ENCODE measurements at places on chromosomes 2 and 18.

DNA sequence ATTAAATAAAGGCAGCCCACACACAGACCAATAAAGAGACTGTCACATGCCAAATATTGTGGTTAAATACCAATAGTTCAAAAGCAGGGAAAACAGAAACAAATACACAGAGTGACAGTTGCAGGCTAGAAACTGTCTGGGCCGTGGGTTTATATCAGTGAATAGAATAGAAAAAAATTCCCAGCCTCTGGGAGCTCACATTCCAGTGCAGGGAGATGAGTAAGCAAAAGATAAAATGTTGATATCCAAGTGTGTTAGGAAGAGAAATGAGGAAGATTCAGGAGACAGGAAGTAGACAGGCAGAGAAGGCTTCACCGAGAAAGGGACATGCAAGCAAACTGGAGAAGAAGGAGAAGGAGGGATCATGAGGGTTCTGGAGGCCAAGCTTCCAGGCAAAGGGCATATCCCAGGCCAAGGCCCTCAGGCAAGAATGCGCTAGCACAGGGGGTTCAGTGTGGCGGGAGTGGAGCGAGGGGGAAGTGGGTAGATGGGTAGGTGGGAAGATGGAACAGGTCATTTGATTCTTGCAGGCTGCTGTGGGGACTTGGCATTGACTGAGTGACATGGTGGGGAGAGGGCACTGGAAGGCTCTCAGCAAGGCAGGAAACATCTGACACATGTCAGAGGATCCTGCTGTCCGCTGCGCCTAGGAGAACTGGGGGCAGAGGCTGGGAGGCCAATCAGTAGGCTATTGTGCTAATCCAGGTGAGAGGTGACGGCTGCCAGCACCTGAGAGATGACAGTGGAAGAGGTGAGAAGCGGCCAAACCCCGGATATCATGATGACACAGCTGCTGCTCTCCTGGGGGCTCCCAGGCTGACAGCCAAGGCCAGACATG is 89.2 kb downstream of the ZBTB7C start:
- DNase-seq = no peak

DNA sequence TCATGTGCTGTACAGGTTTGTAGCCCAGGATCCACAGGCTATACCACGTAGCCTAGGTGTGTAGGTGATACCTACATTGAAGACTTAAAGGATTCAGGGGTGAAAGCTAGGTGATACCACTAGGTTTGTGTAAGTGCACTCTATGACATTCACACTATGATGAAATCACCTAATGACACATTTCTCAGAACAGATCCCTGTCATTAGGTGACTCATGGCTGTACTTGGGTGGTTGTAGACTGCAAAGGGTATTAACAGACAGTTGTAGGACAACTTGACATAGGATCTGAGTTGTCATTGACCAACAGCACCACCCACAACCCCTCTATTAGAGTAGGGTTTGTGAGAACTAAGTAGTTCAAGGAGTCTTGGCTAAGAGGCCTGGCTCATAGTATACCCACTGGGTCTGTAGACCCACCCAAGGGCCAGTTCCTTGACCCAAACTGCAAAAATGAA is 27.7 kb upstream of the SMCHD1 start:
- no peak for DNase-seq

GRCh38 chr18:7786569-7786968 is 219.5 kb downstream of the PTPRM start:
- no peak for DNase-seq

- DNase-seq = no peak
Observed at GRCh38 chr2:43576981-43577892, 18.6 kb downstream of the THADA start.
